Ammon's horn (tissue), 1 donor: ENCODE measurements at places on chromosomes 6 and 20.
A peak's percentile ranks its signal among the peaks of the same experiment; 100 is the strongest.

DNA sequence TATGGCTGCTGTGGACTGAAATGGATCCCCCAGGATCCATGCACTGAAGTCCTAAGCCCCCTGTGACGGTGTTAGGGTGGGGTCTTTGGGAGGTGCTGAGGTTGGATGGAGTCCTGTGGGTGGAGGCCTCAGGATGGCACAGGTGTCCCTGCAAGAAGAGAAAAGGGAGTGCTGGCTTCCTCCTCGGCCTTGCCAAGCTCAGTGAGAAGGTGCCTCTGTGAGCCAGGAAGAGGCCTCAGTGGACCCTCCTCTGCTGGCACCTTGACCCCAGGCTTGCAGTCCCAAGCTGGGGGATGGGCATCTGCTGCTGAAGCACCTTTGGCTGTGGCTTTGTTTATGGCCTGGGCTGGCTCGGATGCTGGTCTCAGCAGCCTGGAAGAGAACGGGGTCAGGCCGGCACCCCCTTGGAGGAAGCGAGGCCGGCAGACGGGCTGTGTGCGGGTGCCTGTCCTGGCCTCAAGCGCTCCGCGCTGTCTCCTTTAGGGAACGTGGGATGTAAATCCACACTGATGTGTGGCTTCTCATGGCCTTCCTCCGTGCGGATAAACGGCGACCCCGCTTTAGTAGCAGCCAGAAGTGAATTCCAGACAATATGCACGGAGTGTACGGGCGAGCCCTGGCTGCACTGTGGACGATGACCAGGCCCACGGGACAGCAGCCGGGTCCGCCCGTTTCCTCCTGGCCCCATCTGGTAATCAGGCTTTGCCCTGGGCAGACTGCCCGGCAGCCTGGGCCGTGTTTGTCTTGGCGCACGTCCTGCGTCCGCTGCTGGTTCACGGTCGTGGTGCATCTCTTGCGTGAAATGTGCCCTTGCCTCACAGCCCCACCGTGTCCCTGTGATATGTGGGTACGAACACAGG, 182.6 kb downstream of the ERMARD start:
- peak; percentile 18 for DNase-seq

GRCh38 chr6:52497652-52498408, 77.7 kb downstream of the EFHC1 start:
- no peak for DNase-seq

DNA sequence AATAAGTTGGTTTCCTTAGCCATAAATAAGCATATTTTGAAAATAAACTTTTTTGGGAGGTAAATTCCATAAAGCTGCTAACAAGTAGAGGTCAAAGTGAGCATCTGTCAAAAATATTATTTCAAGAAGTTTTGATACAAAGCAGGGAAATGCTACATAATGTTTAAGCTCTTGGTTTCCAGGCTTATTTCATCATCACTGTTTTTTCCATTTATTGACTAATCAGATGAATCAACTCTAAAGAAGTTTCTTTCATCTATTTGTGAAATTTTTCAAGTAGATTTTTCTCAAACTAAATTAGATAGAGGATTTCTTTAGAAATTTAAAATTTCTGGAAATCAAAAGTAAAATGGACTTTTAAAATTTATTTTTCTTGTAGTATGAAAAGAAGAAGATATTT, 89.5 kb upstream of the TBX18 start:
- DNase-seq = no peak

DNA sequence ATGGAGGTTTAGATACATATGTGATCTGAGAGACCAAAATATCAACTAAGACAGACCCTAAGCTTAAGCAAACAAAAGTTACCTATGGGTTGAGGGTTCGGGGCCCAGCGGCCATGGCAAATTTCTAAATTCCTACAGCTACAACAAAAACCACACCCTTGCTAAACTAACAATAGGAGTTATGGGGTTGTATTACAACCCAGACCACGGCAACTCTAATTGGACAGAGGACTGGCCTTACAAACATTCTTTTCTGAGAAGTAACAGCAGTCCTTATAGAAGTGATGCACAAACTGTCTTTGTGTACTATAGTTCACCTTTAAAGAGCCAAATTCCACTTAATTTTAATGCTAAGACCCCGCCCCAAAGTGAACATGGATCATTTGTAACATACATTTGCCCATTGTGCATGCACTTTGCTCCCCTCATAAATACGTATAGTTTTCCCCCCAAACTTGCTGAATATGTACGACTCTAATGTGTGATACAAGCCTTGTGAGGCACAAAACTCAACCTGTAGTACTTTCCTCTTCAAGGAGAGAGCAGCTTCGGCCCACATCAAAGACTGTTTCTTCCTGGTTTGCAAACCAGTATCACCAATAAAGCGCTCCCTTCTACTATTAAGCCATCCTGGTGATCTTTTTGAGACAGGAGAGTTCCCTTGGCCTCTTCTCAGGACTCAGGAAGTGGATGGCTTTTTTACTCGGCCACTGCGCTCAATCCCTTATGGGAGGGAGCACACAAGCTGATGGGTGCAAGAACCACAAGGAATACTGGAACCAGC, 25.6 kb upstream of the MBOAT1 start:
- no peak for DNase-seq

DNA sequence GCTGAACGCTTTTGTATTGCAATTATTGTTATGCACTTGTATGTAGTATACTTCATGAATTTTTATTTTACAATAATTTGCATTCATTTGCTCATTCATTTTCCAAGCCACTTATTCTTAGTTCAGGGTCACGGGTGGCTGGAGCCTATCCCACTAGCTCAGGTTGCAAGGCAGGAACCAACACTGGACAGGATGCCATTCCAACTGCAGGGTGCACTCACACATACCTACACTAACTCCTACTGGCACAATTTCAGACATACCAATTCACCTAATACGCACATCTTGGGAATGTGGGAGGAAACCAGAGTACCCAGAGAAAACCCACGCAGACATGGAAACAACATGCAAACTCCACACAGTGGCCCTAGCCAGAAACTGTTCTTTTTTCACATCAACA, 61.8 kb downstream of the LMBRD1 start:
- no peak for DNase-seq

- DNase-seq = no peak
These were observed 344.8 kb downstream of the THBS2 start for GRCh38 chr6:168908887-168909286.

DNA sequence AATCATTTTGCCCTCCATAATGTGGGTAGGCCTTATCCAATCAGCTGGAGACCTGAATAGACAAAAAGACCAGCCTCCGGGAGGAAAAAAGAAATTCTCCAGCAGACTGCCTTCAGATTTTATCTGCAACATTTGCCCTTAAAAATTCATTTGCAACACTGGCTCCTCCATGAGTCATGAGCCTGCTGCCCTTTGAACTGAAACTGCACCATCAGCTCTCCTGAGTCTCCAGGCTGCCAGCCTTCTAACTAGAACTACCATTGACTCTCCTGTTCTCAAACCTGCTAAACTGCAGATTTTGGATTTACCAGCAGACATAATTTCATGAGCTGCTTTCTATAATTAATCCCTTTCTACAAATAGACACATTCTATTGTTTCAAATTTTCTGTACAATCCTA, 223.9 kb upstream of the THEMIS start:
- no peak for DNase-seq

DNA sequence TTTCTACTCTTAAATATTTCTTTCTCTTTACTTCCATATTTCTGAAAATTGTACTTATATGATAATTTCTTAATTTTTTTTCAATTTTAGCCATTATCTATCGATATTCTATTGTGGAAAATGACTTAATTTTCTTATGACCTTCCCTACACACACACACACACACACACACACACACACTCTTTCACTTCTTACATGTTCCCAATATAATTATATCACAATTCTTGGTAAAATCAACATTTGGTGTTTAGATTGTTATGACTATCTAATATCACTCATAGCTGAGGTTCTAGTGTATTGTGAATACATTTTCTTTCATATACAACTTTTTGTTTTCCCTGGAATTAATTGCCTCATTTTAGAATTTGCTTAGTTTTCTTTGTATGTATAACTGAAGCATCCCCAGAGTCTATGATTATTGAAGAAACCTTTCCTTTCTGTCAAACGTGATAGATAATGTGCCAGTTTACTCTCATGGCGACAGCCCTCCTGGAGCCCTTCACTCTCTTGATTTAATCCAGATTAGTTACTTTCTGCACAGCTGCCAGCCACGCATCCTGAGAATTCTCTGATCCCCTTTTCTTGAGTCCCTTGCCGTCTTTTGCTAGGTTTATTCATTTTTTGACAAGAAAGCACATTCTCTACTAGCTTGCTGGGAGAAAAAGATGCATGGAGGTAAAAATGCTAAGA, 63.4 kb downstream of the RNF182 start:
- no peak for DNase-seq

DNA sequence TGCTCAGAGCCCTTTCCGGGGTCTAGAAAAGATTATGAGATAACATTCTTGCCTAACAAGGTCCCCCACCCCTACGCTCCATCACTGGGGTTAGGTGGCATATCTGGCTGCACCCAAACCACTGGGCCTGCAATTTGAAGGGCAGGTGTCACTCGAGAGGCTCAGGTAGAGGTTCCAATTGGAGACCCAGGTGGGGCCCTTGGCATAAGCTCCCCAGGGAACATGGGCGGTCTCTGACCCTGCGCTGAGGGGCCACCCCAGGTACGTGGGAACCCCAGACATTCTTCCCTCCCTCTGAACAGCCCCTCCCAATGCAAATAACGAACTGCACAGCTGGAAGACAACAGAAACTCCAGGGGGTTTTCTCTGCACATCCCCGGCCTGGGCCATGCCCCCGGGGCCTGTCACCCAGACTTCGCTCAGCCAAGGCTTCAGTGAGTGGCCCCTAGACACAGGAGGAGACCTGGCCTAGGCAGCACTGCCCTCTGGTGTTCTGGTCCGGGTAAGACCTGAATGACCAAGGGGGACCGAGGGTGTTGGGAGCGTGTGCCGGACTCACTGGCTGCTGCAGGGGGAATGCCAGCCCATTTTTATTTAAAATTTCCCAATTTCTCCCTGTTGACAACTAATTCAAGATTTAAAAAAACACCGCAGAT, 47.5 kb downstream of the DSTN start:
- DNase-seq = peak; percentile 67
